ENCODE measurements at places on chromosomes 16 and 17. TPM values are rescaled to one million over a fixed set of nuclear protein-coding genes. Genes with fewer than 3 reads are reported as not detected.

The IGF2BP1 gene
- total RNA-seq: not detected

The TP53TG3B gene
- total RNA-seq: not detected

The DPEP3 gene
- 0.91 TPM for total RNA-seq

The P2RX5 gene
- total RNA-seq: 16.0 TPM

The BOLA2 gene
- 10.9 TPM for total RNA-seq

The SGCA gene
- not detected for total RNA-seq

The DPH1 gene
- total RNA-seq: 95.8 TPM

Data from CD4-positive, alpha-beta memory T cell (primary cell).